Amniotic epithelial cell (primary cell): ENCODE measurements at places on chromosomes 4 and X.

DNA sequence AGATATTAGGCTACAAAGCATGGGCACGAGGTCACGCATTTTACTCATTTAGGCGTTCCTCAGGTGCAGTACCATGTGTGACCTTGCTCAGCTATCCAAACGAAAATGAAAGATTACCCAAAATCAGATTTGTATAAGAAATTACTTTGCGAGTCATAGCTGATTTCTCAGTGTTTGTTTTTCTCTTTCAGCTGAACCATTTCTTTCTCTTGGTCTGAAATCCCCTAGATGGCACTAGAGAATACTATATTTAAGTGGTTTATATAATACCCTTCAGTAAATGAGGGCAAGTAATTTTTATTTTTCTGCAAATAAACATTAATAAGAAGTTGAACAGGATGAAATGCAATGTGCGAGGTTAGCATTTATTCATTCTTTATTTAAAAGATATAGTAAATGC lies 496.6 kb downstream of the STIM2 start:
- DNase-seq = no peak

GRCh38 chrX:1213971-1214370 lies 1.5 kb upstream of the CRLF2 start:
- DNase-seq = no peak

DNA sequence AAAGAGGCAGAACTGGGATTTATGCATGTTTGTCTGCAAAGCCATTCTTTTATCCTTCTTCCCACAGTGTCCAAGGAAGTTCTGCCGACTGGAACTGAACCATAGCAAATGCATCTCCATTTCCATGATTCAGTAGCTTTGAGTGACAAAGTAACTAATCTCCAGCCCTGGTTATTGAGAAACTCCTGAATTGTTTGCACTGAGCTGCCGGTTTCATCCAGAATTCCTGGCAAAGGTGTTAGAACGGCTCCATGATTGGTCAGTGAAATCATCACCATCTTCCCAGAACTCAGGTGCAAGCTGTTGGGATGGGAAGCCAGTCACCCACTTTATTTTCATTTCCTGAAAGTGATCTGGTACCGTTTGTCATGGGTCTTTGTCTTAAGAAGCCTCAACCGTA lies 47.0 kb upstream of the SLC34A2 start:
- DNase-seq = no peak

DNA sequence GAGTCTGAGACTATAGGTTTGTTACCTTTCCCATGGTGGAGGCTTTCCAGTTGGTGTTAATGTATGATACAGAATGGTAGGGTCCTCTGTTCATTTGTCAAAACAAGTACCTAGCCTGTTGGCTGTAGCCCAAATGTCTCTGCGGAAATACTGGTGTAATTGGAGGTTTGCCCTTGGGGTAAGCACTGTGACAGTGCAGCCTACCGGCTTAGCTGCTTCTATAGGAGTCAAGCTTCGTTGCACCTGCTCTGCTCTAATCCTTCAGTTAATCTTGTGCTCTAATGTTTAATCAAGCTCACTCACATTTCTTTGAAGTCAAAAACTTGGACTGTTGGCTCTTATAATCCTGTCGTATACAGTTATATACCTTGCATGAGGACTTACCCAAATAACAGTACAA lies 203.4 kb downstream of the CCNG2 start:
- no peak for DNase-seq

GRCh38 chr4:14375816-14376215 lies 626.5 kb upstream of the CPEB2 start:
- peak; percentile 3 for DNase-seq

DNA sequence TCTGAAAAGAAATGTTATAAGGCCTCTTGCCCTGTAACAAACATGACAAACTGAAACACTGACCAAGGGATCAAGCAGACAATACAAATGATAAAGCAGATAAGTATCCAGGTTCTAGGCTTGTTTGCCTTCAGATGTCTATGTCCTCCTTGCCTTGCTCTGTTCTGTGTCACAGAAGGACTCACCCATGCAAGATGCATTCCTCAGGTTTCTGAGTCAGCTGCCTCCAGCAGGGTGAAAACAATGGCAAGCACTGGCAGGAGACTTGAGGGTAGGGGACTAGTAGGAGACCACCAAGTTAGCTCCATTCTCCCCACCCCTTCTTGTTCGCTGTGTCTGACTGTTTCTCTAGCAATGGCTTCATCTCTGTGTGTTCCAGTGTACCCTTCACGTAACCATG lies 76.6 kb upstream of the CXXC4 start:
- DNase-seq = no peak

DNA sequence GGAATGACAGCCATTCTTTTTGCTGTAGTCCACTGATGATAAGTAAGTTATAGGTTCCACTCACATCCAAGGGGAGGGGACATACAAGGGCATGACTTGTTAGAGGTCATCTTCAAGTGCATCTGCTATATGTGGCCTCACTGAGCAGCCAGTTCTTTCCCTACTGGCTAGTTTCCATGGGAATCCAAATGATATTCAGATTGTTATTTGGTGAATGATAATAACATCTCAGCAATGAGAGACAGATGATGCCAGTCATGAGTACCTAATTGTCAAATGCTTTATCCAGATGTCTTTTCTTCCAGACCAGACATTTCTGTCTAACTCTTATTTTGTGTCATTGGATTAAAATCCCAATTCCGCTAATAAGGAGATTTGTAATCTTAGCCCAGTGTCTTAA lies 460.4 kb upstream of the BOD1L1 start:
- no peak for DNase-seq

- DNase-seq = peak; percentile 89
Measured at GRCh38 chrX:14673764-14674163, 144.4 kb downstream of the GLRA2 start.

DNA sequence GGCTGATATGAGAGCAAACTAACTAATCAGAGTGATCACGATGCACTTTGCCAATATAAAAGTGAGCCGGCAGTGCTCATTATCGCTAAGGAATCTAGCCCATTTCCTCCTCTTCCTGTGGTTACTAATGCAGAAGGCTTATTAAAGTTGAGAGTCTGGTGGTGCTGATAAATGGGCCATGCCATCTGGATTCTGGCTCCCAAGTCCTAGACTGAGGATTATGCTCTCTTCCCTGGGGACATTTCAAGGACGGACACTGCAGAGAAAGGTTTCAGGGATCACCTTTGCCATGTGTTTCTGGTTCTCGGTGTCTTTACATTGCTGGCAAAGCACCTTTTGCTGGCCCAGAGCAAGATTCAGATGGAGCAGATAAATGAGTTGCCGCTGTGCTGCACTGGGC lies 85.3 kb downstream of the RTL5 start:
- no peak for DNase-seq

DNA sequence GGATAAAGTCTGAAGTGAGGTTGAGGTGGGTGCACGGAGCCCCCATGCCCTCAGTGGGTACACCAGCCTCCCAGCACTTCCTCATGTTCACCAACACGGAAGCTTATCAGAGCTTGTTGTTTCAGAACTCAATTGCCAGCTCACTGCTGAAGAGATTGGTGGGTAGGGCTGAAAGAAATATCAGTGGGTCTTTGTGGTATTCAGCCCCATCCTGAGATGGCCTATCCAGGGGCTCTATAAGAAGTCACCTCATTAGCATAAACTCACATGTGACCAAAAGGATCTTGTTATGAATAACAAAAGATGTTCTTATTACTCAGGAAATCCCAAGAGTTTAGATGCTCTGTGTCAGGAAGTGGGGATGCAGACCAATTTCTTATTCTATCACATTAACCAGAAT lies 177.3 kb downstream of the ARHGAP10 start:
- DNase-seq = no peak

DNA sequence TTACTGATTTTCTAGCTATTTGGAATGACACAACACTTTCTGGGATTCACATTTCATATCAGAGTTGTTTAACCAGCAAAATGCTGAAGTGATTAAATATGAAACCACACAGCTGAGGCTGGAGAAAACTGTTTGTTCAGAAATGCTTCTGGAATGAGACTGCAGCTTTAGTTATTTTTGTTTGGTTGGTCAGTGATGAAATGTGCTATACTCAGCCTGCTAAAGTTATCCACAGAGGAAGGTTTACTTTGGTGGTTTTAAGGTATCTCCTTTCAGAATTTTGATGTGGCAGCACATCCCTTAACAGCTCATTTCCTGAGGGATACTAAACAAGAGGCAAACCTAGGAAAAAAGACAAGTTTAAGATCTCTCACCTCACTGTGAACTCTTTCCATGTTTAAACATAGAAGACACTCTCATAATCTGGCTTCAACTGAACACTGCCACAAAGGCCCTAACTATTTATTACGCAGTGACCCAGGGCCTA lies 106.6 kb upstream of the PDE5A start:
- DNase-seq = peak; percentile 96

DNA sequence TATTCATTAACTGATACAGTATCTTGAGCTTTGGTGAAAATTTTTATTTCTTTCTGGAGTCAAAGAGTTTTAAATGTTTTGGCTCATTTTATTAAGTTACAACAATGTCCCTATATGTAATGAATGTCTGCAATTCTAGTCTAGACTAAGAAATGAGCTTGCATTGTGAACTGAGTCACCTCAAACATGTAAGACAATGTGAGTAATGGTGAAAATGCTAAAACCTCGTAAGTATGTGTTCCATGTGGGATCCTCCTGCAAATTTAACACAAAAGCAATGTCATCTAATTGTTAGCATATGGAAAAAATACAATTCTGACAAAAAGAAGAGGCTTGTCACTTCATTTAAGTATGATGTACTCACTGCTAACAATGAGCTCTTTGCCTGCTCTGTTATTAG lies 480.5 kb upstream of the FSTL5 start:
- DNase-seq = no peak

- no peak for DNase-seq
Measured at GRCh38 chr4:548976-549375, 27.1 kb downstream of the TMEM271 start.

DNA sequence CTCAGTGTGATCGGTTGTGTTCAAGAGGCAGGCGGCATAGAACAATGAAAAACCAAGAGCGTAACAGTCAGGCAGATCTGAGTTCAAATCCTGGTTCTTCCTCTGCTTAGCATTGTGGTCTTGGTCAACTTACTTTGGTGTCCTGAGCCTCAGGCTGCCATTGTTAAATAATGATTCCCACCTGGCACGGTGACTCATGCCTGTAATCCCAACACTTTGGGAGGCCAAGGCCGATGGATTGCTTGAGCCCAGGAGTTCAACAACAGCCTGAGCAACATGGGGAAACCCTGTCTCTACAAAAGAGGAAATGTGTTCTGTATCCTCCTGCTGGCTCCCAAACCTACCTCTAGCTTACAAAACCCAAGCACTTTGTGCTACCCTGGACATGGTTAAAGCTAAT lies 129.0 kb upstream of the STX18 start:
- no peak for DNase-seq

DNA sequence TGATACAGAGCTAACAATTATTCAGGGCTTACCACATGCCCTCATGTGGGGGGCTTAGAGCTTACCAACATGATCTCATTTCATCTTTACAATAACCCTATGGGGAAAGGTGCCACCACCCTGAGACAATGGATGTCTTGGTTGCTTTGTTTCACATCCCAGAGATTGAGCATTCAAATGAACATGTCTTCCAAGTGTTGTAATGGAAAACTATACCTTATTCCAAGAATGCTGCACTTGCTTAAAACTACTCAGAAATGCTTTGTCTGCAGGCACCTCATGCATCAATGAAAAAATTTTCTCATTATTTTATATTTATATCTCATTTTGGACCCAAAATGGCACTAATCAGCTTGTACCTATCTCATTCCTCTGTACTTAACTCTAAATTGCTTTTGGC lies 34.6 kb downstream of the BCLAF3 start:
- no peak for DNase-seq

DNA sequence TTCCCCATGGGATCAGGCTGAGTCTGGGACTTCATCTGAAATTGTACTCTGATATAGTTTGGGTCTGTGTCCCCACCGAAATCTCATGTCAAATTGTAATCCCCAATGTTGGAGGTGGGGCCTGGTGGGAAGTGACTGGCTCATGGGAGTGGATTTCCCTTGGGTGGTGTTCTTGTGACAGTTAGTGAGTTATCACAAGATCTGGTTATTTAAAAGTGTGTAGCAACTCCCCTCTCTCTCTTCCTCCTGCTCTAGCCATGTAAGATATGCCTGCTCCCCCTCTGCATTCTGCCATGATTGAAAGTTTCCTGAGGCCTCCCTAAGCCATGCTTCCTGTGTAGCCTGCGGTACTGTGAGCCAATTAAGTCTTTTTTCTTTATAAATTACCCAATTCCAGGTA lies 61.0 kb downstream of the RASGEF1B start:
- DNase-seq = no peak

DNA sequence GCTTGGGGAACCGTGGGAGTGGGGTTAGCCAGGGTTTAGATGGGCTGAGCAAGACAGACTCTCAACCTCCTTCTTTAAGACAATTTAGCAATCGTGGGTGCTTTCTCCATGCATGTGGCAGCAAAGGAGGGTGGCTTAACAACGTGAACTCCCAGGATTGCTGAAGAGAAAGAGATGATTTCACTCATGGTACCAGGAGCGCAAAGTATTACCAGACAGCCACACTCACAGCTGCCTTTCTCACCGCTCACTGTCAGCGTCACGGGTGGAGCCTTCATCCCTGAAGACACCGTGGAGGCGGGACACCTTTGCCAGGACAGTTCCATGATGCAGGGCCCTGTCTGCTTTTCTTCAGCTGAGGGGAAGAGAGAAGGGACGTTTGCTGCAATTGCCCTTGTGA lies 212.5 kb upstream of the PSAPL1 start:
- no peak for DNase-seq

DNA sequence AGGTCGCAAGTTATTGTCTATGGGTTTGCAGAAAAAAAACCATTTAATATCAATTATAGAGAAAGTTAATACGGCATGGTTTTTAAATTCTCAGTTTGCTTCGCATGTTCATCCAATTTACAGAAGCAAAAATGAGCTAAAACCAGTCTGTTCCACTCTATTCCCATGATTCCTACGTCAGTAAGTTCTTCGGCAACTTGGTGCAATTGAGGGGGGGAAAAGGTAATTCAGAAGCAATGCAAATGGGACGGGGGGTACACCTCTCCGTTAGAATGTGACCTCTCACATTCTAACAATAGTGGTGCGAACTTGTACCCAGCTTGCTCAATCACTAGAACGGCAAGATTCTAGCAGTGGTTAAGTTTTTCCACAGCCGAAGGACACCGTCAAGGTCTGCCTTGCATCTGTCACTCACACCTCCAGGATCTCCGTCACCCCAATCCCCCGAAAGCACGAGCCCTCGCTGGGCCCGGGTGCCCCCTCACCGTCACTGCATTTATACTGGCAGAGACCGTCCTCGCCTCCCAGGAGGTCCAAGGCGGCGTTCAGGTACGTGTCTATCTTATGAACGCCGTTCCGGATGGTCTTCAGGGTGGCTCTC lies 653 bp downstream of the PLA2G12A start:
- DNase-seq = peak; percentile 17

DNA sequence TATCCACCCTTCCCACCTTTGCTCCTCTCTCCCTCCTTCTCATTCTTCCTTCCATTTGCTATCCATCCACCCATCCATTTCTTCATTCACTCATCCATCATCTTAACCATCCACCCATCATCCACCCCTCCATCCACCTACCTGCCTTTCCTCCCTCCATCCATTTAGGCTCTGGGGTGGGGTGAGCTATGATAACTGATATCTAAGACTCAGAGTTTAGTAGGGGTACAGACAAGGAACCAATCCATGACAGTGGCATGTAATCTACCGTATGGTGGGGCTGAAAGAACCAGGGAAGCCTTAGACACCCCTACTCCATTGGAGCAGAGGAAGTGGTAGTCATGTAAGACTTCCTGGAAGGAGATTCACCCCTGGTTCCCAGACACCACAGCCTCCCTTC lies 23.2 kb downstream of the PSAPL1 start:
- no peak for DNase-seq
